ENCODE measurements at places on chromosomes 5 and 9.
A peak's percentile ranks its signal among the peaks of the same experiment; 100 is the strongest.

DNA sequence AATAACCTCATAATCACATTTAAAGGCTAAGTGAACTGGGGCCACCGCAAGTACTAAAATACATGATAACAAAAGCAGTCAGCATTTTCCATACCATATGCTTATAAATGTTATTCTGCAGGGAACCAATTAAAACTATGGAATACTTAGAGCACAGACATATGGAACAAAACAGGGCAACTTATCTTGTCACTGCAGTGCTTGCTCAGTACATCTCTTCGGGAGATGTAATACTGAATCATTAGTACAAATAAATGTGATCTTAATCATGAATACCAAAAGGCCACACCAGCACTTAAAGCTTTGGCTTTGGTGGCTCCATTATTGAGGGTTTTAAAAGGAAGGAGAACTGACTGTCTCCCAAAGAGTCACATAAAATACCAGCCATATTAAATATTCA is 32.1 kb downstream of the PRUNE2 start:
- no peak for DNase-seq

- peak; percentile 30 for DNase-seq
Measured at GRCh38 chr5:171310212-171310818, 1.3 kb downstream of the TLX3 start.

GRCh38 chr9:18349530-18349929 is 124.4 kb upstream of the ADAMTSL1 start:
- no peak for DNase-seq

- DNase-seq = no peak
Measured at GRCh38 chr5:121533814-121534213, 317.9 kb upstream of the FTMT start.

GRCh38 chr9:137707361-137707760 is 88.6 kb downstream of the EHMT1 start:
- no peak for DNase-seq

- no peak for DNase-seq
Measured at GRCh38 chr5:58326022-58326421, 133.9 kb downstream of the PLK2 start.

DNA sequence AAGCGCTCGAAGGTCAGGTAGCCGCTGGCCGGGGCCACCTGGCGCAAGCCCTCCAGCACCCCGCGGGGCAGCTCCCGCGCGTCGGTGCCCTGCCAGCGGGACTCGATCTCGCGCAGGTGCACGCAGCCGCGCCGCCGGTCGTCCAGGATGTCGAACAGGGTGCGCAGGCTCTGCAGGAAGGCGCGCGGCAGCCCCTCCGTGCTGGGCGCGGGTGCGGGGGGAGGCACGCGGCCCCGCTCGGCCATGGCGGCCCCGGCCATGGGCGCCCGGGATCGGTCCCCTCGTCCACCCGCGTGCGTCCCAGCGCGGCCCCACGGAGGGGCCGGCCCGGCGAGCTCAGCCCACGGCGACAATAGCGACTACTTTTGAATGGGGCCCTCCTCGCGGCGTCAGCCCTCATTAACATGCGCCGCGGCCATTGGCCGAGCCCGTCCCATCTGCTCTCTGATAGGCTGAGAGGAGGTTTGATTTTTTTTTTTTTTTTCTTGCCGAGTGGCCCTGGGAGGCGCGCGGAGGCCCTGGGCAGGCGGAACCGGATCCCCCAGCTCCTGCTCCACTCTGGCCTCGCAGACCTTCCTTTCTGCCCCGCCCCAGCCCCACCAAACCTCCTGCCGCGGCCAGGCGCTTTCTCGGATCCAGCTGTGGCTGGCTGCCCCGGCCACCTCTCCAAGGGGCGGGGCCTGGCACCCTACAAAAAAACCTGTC is at the start of gene SAPCD2:
SAPCD2 (minus strand) TSS at position 357 of the 705 bp plus-strand sequence; CDS start at position 260, 97 bp downstream.
- DNase-seq = peak; percentile 81

- DNase-seq = no peak
Measured at GRCh38 chr5:142059304-142059940, 46.6 kb upstream of the GNPDA1 start.

DNA sequence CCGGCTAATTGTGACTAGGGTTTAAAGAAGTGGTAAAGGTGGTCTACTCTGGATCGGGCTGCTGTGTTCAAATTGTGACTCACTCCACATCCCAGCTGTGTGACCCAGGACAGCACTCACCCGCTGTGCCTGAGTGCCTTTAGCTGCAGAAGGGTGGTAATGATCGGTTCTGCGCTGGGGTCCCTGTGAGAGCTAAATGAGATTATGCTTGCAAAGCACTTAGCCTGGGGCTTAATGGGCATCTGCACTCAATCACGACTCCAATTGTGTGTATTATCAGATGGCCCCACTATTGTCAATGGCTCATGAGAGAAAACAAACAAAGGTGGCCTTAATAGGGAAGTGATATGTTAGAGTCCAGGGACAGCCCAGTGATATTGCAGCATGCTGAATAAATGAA is 25.1 kb upstream of the TBC1D2 start:
- DNase-seq = no peak

DNA sequence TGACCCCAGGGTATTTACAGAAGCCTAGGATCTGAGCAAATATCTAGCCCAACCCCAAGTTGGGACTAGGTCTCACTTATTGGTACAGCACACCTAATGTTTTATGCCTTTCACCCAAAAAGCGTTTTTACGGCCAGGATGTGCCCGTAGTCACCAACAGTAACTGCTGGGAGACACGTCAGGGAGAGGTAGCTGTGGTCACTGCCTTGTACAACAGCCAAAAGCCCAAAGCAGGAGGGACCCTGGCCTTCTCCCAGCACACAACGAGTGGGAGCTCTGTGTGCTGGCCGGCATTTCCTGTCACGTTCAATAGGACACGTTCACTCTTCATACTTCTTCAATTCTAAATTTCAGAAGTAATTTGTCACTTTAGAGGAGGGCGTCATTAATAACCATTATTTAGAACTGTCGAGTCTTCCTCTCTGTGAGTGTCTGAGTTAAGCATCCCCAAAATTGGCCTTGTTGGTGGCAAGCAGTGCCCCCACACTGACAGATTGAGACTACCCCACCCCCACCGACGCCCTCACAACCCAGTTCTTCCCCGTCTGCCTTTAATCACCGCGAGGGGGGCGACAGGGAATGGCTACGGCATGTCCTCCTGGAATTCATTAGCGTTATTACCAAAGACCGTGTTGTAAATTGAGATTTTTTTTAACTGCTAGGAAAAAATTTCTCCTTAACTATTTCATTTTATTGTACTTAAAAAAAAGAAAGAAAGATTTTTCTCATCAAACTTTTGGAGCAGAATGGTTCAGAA is 80.7 kb downstream of the MVB12B start:
- no peak for DNase-seq

DNA sequence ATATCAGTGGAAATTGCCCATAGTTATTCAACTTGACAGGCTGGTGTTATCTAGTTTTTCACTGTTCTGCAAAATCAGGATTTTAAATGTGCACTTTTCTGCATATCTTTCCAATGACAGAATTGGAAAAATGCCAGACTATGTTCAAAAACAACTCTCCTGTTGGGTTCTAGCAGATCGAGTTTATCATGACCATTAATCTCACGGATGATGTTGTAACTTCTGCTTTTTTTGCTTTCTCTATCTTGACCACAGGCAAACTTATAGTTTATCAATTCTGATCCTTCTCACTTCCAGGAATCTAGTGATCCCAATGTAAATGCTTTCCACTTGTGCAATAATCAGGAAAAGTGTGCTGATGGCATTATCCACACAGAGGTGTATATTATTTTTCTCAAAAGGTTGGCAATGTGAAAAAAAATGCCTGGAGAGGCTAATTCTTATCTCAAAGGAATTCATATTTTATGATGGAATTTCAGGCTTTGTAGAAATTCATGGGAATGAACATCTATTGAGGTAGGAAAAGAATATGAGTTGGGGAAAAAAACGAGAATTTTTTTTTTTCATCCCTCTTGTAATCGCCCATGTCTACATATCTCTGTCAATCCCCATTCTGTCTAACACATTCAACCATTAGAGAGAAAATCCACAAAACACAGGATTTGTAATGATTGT is 73.6 kb upstream of the DAB2 start:
- no peak for DNase-seq

- DNase-seq = no peak
Measured at GRCh38 chr9:105046907-105047741, 119.2 kb upstream of the ABCA1 start.

DNA sequence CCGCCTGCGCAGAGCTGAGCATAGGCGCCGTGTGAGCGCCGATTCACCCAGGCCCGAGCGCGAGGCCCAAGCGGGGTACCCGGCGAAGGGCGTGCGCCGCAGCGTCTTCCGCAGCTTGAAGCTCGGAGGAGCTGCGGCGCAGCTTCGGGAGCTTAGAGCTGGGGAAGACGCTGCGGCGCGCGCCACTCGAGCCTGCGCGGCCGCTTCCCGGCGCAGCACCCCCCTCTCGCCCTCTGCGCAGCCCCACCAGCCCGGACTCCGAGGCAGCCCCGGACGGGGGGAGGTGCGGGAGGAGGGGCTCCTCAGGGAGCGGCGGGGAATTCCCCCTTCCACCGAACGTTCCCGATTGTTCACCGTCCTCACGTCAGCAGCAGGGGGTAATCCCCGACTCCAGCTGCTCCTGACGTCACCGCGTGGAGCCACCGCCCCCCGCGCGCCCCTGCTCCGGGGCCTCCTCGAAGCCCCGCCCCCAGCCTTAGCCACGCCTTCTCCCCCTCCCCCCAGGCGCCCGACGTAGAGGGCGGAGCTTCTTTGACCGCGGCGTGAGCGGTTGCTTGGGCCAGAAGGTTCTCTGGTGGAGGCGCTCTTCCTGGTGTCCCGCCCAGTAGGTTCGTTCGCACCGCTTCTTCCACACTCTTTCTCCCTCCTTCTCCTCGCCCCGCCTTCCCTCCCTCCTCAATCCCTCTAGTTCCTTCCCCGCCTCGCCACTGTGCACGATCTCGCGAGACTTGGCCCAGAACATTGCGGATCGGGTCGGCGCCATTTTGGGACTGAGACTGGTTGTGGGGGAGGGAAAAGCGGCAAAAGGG is at the start of gene GPBP1:
GPBP1 (plus strand) TSS at position 741 of the 809 bp plus-strand sequence. CDS start 40,072 bp downstream, outside the sequence.
- DNase-seq = peak; percentile 99

DNA sequence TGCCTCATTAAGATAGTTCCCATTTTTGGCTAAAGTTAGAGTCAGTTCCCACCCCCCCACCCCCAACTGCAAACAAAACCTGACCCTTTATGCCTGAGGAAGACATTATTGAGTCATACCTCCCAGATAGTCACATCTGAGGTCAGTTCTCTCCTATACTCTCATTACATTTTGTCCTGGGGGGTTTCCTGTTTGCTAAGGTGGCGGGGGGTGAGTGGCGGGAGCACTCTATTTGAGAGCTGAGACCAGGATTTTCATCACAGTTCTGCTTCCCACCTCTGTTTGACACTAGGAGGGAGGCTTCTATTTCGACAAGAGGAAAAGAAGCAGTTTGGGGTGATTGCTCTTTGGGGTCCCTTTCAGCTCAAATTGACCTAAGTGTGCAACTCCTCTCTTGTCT is 59.4 kb upstream of the ICE1 start:
- no peak for DNase-seq

DNA sequence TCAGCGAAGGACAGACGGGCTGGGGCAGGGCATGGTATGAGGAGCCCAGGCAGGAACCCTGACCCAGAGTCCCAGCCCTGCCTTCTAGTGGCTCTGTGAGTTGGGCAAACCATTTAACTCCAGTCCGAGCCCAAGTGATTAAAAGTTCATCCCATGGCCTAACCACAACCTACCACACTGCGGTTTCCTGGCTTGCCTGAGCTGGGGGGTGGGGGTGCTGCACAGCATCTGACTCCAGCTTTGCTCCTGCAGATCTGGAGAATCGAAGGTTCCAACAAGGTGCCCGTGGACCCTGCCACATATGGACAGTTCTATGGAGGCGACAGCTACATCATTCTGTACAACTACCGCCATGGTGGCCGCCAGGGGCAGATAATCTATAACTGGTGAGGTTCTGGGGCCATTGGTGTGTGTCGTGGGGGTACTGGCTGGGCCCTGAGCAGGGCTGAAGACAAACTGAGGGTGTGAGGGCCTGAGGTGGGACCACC is 49.0 kb downstream of the STOM start:
- DNase-seq = no peak

- DNase-seq = no peak
Measured at GRCh38 chr9:20985851-20986600, 45.4 kb downstream of the HACD4 start.

Data from activated CD4-positive, alpha-beta T cell treated with anti-CD3 and anti-CD28 coated beads, Interleukin-2, amount 50 U/mL, for 48 hours (primary cell).